NCI-H1417 (cell line): ENCODE measurements at places on chromosomes 3 and 15.
A peak's percentile ranks its signal among the peaks of the same experiment; 100 is the strongest.

DNA sequence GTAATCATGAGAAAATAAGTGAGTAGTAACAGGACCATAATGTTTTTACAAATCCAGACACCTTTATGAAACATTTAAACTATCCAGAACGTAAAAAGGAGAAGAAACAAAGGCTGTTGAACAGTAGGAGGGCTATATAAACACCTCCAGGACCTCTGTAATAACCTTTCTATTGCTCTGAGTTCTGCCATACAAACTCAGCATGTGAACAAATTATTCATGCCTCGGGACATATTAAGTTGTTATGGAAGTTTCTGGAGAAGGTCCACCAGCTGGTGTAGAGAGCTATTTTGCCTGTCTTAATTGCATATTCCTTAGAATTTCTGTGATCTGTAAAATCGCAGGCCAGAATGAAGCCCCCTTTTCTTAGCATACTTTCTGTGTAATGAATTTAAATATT lies 256.3 kb downstream of the UBE2E2 start:
- no peak for DNase-seq

- no peak for DNase-seq
Observed at GRCh38 chr3:125077864-125078263, 22.1 kb upstream of the HEG1 start.

GRCh38 chr3:13123765-13124164 lies 50.5 kb upstream of the IQSEC1 start:
- no peak for DNase-seq

- DNase-seq, result no peak
Observed at GRCh38 chr15:67691450-67691849, 133.9 kb upstream of the SKOR1 start.

GRCh38 chr15:96334017-96334704 lies 3.7 kb downstream of the NR2F2 start:
- no peak for DNase-seq

- DNase-seq, result no peak
Observed at GRCh38 chr3:157639756-157640426, 136.7 kb upstream of the VEPH1 start.

DNA sequence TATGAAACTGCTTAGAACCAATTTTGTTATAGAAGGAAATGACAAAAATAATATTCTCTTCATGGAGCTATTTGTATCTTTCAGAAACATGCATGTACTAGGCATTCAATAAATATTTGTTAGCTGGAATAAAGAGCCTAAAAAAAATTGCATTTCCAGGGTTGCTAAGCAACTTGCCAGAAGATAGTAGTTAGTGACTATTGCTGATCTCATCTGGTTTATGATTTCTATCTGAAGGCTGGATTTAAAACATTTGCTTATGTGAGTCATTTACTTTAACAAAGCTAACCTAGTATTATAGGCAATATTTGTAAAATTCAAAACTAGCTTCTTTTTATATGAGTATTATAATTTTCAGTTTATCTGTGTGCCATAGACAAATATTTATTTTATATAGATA lies 78.3 kb downstream of the NAALADL2 start:
- peak; percentile 34 for DNase-seq

GRCh38 chr15:32887090-32887489 lies 169.3 kb downstream of the GREM1 start:
- no peak for DNase-seq

DNA sequence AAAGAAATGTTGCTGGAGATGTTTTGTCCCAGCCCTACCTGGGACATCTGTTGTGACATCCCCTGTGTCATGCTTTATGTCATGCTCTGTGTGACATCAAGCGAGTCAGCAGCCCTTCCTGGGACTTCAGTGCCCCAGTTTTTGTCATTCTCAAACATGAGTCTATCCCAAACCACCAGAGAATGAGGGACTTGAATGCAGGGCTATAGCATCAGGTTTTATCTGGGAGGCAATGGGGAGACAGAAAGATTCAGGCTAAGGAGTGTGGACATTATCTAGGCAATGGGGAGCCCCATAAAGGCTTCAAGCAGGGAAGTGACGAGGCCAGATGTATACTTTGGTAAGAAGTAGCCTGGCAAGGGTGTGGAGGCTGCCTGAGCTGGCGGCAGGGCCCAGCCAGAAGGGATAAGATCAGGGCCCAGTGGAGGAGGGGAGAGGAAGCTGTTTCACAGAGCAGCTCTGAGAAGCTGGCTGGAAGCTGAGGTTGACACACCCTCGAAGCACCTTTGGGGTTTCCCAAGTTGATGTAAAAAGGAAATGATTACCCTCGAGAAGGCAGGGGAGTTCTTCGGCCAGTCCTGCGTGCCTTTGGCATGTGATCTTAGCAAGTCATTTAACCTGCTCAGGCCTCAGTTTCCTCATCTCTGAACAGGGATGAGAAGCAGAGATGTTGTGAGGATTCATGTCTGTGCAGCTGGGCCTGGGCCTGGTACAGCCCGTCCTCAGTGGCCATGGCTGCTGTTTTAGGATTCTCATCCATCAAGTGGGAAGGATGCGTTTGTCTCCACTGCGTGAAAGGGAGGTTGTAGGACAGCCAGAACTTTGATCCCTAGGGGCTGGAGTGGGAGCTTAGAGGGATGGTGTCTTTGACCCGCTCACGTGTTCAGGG lies 34.3 kb downstream of the IRAK2 start:
- no peak for DNase-seq

GRCh38 chr15:29270169-29270955 lies 740 bp upstream of the NSMCE3 start:
- no peak for DNase-seq

DNA sequence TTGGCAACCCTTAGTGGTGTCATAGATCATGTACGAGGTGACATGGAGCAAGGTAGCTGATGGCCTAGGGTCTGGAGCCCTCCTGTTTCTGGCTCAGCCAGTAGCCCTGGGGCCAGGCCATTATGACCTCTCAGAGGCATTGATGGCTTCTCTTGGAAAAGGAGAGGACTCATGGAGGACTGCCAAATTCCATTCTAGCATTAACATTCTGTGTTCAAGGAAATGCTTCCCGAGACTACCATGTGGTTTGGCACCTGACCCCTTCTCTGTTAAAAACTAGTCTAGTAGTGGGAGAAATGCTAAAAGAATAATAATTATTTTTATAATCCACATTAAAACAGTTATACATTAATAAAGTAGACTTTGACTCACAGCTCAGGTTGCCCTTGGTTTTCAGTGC lies 40.2 kb upstream of the ADAMTSL3 start:
- DNase-seq, result no peak

- DNase-seq, result no peak
Observed at GRCh38 chr3:167940241-167940640, 155.5 kb downstream of the GOLIM4 start.

GRCh38 chr3:54836871-54837270 lies 91.0 kb downstream of the LRTM1 start:
- peak; percentile 25 for DNase-seq

GRCh38 chr3:152386208-152386607 lies 117.5 kb downstream of the MBNL1 start:
- no peak for DNase-seq
